ENCODE measurements at places on chromosomes 5 and 9.

DNA sequence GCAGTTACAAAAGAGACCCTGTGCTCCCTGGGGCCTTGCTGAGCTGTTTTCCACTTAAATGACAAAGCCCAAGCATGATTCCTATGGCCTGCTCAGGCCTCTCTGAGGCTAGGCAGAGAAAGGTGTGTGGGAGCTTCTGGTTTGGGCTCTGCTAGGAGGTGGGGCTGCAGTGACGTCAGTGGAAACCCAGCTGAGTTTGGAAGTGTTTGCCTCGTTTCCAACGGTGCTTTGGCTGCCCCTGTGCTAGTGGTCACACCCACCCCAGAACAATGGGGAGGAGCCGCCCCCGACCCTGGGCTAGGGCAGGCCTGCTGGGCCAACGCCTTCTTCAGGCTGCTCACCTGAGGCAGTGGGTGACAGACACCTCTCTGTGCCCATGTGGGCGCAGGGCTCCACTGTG, 10.4 kb downstream of the ANGPTL2 start:
- DNase-seq, result no peak

DNA sequence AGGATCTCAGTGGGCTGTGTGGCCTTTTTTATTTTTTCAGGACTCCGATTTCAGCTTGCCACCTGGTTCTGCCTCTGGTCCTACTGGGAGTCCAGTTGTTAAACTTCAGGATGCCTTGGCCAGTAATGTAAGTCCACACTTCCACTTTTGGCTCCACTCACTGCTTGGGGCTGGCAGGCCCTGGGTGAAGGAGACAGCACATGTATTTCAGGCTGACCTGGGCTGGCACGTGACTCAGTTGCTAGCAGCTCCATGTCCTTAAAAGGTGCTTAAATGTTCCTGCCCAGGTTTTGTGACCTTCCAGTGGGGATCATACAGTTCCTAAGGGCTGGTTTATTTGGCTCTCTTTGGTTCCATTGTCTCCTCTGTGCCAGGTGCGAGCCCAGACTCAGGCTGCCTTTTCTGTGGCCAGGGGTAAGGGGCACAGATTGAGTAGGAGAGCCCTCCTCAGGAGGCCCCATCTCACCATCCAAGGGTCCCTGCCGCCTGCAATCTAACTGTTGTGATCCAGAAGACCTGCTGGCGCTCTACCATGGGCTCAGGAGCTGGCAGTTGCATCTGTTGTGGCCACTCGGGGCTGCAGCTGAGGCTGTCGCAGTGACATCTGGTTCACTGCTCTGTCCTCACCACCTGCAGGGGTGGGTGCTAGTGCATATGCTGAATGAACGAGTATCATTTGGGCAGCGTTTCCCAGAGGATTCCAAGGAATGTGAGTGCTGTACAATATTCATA, 19.2 kb upstream of the POMT1 start:
- no peak for DNase-seq

DNA sequence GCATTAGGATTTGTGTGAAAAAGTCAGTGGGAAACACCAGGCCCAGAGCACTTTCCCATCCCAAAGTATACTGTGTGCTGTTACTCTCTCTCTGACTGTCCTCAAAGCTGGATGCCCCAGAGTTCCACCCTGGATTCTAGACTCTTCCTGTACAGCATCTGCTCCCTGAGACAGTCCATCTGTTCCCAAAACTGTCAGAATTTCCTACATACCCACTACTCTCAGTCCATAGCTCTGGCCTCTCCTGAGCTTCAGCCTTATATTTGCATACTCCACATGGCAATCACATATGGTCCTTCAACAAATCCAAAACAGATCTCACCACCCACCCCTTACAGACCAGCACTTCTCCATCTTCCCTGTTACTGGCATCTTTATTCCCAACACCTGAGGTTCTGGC, 9.5 kb downstream of the ELP1 start:
- no peak for DNase-seq

DNA sequence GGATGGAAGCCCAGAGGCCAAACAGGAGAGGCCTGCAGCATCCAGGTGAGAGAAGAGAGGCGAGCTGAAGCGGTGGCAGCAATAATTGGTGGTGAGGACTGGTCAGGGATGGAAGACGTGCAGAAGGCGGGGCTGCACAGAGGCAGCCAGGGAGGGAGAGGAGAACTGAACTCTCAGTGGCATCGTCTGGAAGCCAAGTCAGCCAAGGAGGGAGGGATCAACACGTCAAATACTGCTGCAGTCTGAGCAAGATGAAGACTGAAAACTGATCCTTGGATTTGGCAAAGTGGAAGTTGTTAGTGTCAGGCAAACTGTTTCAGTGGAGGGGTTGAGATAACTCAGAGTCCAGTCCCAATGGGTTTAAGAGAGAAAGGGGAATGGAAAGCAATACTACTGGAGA, 145.4 kb downstream of the CDK5RAP2 start:
- DNase-seq, result no peak

DNA sequence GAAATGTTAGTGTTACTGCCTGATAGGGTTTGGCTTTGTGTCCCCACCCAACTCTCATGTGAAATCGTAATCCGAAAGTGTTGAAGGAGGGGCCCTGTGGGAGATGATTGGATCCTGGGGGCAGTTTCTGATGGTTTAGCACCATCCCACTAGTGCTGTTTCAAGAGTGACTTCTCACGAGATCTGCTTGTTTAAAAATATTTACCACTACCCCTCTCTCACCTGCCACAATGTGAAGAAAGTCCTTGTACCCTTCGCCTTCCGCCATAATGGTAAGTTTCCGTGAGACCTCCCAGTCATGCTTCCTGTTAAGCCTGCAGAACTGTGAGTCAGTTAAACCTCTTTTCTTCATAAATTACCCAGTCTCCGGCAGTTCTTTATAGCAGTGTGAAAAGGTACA, 2.6 kb upstream of the RFX3 start:
- no peak for DNase-seq

DNA sequence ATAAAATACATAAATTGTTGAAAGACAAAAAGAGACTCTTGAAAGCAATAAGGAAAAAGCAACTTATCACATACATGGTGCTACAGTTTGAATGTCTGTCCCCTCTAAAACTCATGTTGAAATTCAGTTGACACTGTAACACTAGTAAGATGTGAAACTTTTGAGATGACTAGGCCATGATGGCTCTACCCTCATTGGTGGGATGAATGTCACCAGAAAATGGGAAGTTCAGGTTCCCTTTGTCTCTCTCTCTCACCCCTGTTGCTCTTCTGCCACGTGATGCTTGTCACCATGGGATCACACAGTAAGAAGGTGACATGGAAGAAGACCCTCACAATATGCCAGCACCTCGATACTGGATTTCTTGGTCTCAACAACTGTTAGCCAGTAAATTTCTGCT, 50.3 kb upstream of the SPTLC1 start:
- DNase-seq, result no peak

GRCh38 chr5:83554133-83554532, 82.6 kb downstream of the VCAN start:
- DNase-seq, result no peak

GRCh38 chr9:14159440-14160216, 154.3 kb downstream of the NFIB start:
- DNase-seq, result no peak

- no peak for DNase-seq
Observed at GRCh38 chr5:180069589-180070247, 1.8 kb downstream of the RNF130 start.

GRCh38 chr5:79242242-79243039, 6.5 kb downstream of the JMY start:
- no peak for DNase-seq

DNA sequence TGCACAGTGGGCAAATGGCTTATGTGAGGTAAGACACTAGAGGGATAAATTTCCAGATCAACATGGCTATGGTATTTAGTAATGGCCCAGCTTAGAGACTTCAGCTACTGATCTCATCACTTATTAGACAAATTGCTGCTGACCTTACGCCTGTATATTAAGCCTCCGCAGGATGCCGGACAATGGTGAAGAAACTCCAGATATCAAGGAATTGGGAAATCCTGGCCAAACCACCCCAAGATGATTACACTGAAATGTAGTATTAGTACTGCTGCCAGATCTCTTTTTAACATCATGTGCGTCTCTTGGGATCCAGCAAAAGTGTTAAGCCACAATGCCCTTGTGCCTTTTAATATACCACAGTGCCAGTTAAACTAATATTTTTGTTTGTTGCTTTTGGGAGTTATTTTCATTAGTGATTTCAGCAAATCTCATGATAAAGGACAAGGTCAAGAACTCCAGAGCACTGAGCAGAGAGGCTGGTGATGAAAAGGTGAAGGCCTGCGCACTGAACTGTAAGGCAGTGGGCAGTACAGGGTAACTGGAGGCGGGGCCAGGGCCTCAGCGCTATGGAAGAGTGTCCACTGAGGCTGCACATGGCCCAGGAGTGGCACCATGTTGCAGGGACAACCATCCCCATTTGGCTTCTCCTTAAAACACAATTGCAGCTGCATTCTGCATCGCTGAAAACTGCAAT, 32.5 kb downstream of the TSTD2 start:
- DNase-seq, result no peak

DNA sequence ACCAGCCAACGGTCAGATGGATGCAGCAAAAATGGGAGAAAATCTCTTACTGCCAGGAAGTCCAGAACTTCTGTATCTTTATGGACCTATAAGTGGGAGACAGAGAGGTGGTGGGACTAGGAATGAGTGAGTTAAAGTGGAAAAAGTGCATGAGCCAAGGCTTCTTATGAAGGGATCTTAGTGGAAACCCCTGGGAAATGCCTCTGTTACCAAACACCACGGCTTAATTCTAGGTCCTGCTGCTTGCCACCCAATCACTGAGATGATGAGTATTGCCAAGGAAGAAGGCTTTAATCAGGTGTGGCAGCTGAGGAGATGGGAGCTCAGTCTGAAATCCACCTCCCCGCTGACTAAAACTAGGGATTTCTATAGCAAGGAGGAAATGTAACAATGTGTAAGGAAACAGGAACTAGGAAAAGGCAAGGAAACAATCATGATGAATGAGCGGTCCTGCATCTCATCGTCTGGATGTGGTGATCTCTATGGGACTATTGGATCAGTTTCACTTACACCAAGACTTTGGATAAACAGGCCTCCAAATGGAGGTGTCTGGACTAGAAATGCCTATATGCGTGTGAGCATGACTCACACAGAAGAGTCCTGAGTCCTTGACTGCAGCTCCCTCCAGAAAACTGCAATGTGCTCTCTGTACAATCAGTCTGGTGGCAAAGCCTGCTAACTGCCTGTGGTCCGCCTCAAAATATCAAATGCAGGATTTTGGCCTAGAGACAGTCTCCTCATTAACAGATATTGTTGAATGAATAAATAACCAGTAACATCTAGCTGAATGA, 98.2 kb upstream of the PRR16 start:
- DNase-seq, result no peak

DNA sequence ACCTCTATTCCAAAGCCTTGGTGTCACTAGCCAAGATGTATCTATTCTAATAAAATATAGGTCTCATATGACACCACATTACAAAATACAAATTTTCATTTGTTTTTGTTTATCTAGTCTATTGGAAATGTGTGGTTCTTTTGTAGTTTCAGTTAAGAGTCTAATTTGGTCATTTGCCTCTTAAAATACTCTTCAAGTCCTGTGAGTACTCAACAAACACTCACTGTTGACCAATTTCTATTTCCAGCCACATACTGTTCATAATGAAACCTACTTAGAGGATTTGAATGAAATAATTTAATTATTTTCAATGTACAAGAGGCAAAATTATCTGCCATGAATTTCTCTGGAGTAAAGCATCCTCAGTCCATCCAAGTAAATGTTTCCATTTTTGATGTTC, 40.6 kb downstream of the SLC1A3 start:
- no peak for DNase-seq

- DNase-seq, result no peak
Observed at GRCh38 chr9:133315997-133316396, 20.0 kb downstream of the SURF6 start.

GRCh38 chr9:127883959-127884358, 6.5 kb upstream of the AK1 start:
- no peak for DNase-seq

- DNase-seq, result no peak
Observed at GRCh38 chr9:136052991-136053756, 41.9 kb downstream of the NACC2 start.

GRCh38 chr9:120532475-120532874, 47.5 kb downstream of the CDK5RAP2 start:
- no peak for DNase-seq

GRCh38 chr9:133108794-133109641, 12.0 kb downstream of the RALGDS start:
- DNase-seq, result no peak

DNA sequence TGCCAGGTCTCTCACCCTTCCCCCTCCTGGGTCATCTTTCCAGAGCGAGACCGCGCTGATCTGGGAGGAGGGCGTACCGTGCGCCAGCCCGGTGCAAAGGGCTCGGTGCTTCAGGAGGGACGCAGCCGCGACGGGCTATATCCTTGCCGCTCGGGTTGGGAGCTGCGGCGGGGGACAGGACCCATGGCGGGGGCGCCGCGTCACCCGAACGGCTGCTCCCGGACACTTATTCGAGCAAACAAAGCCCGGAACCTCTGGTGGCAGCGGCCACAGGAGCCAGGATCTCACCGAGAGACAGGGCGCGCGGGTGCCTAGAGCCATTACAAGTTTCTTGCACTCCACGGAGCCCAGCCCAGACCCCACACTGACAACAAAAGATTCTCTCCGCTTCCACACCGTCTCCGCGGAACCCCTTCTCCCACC, 1.3 kb downstream of the SEMA6A start:
- DNase-seq, result no peak

DNA sequence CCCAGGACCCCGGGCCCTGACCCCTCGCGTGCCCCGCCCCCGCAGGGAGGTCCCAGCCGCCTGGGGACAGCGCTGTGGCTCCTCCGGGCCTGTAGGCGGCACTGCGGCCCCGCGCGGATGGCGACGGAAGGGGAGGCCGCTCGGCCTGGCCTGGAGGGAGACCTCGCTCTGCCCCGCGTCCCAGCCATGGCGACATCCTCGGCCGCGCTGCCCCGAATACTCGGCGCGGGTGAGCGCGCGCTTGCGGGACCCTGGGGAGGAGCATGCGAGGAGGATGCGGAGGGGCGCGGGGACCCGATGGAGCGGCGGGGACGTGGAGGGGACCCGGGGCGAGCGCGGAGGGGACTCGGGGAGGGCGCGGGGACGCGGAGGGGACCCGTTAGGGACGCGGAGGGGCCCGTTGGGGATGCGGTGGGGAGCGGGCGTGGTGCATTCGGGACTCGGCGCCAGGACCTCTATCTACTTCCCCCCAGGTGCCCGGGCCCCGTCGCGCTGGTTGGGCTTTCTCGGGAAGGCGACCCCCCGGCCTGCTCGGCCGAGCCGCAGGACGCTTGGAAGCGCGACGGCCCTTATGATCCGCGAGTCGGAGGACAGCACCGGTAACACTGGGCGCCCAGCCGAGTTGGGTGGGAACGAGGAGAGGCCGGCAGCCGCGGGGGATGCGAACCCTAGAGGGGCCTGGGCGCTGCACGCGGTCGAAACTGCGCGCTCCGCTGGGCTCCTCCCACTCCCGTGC, at the start of gene MRPS2:
Gene MRPS2 (plus strand): TSS at position 158 of the 736 bp plus-strand sequence. CDS start 29 bp downstream, at position 187.
- no peak for DNase-seq

- DNase-seq, result no peak
Observed at GRCh38 chr9:134367791-134368490, 41.7 kb downstream of the RXRA start.

- DNase-seq, result no peak
Observed at GRCh38 chr5:125011947-125012346, 265.5 kb upstream of the ZNF608 start.

- no peak for DNase-seq
Observed at GRCh38 chr5:172123269-172123692, 64.7 kb downstream of the STK10 start.

Measured in Panc1 (cell line).